Lower leg skin (tissue), 4 donors: ENCODE measurements at places on chromosomes 5 and 9. TPM values are rescaled to one million over a fixed set of nuclear protein-coding genes. Genes with fewer than 3 reads are reported as not detected.

CDH12 gene
- total RNA-seq, result 0.56 TPM

DNA sequence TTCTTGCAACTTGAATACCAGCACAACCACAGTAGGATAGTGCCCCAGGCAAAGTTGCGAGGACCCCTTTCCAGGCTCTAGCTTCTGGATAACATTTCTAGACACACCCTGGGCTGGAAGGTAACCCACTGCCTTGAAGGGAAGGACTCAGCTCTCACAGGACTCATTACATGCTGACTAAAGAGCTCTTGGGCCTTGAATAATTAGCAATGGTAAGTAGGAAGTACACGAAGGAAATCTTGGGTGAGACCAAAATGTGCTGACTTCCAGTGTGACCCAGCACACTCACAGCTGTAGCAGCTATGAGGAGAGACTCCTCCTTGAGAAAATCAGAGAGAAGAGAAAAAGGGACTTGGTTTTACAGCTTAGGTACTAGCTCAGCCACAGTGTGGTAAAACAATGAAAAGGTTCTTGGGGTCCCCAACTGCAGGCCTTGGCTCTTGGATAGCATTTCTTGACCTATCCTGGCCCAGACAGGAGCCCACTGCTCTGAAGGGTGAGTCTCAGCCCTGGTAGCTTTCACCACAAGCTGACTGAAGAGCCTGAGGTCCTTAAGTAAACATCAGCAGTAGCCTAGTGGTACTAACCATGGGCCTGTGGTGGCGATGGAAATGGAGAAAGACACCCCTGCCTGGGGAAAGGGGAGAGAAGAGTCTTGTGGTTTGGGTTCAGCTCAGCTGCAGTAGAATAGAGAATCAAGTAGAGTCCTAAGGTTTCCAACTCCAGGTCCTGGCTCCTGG is 621.7 kb downstream of the SEMA5A start:
- no peak for DNase-seq

LHX3 gene
- total RNA-seq, result not detected

- no peak for DNase-seq
Measured at GRCh38 chr5:169964246-169964645, 16.0 kb downstream of the INSYN2B start.

- no peak for DNase-seq
Measured at GRCh38 chr9:130833031-130833990, 1.7 kb upstream of the ABL1 start.

MTRR gene
- total RNA-seq, result 22.6 TPM

- DNase-seq, result no peak
Measured at GRCh38 chr5:180431932-180432331, 62.2 kb upstream of the CNOT6 start.

- no peak for DNase-seq
Measured at GRCh38 chr5:122390154-122390553, 78.1 kb downstream of the SNCAIP start.

DNA sequence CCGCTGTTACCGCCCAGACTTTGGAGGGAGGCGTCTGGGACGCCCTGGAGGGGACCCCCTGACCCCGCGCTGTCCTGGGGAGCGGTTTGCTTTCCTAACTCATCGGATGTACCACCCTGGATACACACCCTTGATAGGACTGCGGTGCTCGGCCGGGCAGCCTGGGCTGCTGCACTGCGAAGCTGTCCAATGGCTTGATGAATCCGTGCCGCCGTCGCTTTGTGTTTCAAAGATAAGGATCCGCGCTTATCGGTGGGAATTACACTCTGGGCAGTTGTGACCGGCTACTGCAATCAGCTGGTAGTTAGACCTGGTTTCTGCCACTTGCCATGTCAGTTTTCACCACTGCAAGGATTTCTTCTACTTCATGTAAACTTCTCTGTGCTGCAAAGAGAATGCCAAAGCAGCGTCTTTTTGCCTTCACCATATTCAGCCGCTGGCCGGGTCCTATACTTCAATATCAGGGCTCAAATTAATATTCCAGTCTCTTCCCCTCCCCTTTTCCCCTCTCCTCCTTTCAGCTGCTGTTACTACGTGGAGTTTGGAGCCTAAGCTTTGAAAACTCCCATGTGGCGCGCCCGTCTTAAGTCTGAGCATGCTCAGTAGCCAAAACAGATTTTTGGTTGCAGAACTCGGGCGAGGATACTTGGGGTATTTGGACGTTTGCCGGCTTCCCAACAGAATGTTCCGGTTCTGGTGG is 727 bp downstream of the SMAD5 start:
- peak; percentile 90 for DNase-seq

DNA sequence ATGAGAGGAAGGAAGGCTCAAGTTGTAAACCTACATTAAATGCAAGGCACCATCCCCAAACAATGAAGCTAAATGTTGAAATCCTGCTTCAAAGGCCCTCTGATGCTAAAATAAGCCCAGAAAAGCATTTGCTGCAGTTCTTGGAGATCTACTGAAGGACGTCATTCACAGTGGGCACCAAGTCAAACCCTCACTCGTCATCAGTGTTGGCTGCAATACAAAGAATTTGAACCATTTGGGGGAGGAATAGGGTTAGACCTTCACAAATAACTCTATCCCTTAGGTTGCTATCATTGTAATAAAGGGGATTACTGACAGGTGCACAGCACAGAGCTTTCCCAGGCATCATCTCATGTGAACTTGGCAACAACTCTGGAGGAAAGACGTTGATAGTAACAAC is 9.3 kb upstream of the MEGF9 start:
- no peak for DNase-seq

DNA sequence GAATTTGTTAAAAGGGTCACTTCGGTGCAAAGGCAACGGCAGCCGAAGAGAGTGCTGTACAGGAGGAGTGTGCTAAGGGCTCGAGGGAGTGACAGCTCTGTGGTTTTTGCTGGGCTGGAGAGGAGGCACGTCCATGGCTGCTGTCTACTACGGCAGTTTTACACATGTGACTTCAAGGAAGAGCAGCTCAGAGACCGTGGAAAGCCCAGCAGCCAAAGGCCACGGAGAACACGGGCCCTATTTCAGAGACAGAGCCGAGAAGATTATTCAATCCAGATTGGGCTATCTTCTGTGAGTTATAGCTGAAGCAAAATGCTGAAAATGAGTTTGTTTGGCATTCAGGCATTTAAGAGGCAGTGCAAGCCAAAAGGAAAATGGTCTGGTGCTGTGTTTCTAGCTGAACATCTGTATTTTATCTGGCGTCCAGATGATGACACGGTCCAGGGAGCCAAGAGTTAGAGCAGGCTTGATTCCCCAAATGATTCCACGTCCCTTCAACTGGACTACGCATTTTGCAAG is 96.4 kb downstream of the RFK start:
- peak; percentile 62 for DNase-seq

DNA sequence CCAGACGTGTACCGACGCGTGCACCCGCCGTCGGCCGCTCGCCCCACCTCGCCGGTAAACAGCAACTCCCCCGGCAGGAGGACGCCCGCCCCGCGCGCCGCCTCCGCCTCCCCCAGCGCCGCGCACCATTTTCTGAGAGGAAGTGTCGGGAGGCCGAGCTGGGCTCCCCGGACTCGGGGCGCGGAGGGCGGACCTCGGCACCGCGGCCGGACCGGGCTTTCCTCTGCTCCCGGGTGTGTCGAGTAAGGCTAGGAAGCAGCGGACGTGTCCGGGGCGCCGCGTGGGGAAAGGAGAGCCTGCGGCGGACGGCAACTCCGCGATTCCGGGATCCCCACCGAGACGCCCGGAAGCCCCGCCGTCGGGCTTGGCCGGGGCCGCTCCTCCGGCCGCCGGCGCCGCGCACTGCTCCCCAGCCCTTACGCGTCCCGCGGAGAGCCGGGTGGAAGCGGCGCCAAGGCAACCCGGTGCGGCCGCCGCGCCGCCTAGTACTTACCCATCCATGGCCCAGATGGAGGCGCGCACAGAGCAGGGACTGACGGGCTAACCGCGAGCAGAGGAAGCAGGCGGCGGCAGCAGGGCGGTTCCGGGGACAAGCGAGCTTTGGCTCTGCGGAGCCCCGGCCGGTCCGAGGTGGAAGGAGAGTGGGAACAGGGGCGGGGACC is at the start of gene PTBP3:
Gene PTBP3, minus strand, starts transcription at position 643 of the 662 bp plus-strand sequence. CDS start 35,754 bp downstream, outside the sequence.
- DNase-seq, result peak; percentile 96

DNA sequence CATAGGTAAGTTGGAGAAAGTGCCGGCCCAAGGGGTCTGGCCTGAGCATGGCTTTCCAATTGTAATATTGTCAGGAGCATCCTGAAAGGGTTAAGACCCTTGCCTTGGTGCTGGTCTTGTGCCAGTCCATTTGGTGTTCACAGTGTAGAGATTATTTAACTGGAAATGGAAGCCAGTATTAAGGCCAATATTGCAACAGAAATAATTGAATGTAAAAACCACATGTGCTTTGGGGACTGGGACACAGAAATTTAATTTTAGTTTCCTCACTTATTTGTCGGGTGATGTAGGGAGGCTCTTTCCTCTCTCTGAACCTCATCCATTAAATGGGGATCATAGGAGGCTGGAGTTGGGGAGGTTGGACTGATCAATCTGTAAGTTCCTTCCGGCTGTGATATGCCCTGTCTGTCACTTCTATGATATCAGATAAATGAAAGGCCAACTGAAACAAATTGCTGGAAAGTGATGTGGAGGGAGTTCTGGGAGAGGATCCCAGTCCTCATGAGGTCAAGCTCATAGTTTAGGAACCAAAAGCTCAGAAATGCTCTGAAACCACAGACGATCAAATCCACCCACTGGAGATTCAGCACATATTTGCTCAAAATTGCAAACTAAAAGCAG is 54.8 kb upstream of the COL15A1 start:
- no peak for DNase-seq

DNA sequence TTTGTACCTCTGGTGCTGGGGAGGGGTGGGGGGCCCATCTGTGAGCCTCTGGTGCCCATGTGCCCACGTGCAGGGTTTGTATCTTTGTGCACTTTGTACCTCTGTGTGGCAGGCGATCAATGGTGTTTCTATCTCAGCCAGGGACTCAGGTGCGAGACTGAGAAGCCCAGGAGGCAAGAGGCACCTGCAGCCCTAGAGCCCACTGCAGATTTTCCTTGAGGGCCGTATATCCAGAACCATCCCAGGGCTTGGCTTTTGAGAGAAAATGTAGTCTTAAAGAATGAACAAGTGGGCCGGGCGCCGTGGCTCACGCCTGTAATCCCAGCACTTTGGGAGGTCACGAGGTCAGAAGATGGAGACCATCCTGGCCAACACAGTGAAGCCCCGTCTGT is 52.2 kb upstream of the KCNMB1 start:
- no peak for DNase-seq

PCDHGA6 gene
- 3.6 TPM for total RNA-seq

- DNase-seq, result peak; percentile 37
Measured at GRCh38 chr9:27125030-27125429, 16.0 kb downstream of the TEK start.

DNA sequence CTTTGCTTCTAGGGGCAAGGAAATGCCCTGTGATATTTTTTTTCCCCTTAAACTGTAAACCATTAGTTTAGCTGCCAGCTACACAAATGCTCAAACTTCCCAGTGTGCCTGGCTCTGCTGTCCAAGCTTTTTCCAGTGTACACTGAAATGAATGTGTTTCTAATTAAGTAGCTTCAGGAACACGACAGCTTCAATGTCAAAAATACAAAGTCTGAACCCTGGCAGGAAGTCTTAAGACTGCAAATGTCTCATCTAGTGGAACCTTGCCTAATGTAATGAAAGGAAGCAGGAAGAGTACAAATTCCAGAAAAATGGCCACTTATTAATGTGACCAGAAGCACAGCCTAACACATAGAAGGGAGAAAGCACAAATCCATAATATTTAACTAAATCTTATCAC is 255.2 kb downstream of the CRB2 start:
- DNase-seq, result no peak

- no peak for DNase-seq
Measured at GRCh38 chr5:134649163-134649835, 714 bp downstream of the SEC24A start.

- peak; percentile 77 for DNase-seq
Measured at GRCh38 chr5:149320791-149321330, 24.4 kb upstream of the GRPEL2 start.

SLC1A1 gene
- 1.1 TPM for total RNA-seq
